Activated CD4-positive, alpha-beta T cell treated with anti-CD3 and anti-CD28 coated beads, Interleukin-2, amount 10 ng/mL, durations not matched to agents 7 days and 5 days (primary cell): ENCODE measurements at places on chromosomes 4 and X.

- no peak for DNase-seq
Measured at GRCh38 chr4:5552451-5552850, 155.9 kb downstream of the EVC2 start.

DNA sequence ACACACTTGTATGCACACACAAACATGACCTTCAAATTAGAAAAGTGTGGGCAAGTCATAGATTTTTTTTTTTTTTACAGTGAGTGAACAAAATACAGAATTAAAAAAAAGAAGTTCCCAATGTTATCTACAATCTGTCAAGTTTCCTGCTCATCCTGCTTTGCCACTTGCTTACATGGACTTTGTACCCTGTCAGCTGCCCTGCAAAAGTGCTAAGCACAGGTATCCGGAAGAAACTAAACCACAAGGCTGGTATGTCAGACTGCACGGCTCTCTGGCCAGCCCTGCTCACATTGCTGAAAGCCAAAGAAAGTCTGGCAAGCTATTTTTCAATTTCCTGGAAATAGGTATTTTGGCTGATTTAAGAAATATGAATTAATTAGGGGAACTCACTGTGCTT lies 38.9 kb upstream of the BCLAF3 start:
- DNase-seq = no peak

- DNase-seq = no peak
Measured at GRCh38 chrX:15790769-15791290, 546 bp downstream of the ZRSR2 start.

DNA sequence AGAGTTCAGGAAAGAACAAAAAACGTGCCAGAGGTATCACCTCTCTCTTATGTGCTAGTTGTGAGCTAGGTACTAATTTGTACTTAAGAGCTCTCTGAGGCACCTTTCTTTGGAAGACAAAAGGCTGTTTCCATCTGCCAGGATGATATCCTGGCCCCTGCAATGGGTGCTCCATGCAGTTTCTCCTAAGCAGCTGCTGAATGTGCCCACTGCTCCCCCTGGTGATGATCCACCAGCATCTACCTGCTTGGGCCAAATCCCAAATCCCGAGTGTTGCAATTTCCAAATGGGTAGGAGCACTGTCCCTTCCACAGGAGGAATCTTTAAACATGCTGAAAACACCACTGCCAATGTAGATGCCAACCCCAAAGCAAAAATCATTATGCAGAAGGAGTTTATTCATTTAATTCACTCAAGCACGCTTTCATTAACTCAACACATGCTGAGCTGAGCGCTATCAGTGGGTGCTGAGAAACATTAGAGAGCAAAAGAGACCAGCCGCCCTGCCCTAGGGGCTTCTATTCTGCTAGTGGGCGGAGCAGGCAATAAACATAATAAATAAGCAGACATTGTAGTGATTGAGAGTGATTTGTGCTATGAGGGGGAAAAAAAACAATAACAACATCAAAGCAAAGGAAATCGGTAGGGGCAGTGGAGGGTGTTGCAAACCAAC lies 69.6 kb upstream of the C4orf50 start:
- DNase-seq = no peak

DNA sequence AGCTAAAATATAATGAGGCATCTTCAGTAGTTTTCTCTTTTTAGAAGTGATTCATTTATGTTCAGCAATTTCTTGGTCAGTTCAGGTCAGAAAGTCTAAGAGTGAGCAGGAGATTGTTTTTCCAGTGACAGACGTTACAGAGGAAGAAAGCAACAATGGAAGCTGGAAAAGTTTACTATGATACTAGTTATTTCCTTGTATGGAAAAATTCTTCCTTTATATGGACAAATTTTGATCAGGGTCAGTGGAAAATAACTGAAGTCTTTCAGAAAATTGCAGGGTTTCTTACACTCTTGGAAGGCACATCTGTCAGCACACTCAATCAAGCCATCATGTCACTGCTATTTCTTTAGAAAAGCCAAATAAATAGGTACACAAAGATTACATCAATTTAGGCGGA lies 1120.7 kb downstream of the FAT4 start:
- no peak for DNase-seq

DNA sequence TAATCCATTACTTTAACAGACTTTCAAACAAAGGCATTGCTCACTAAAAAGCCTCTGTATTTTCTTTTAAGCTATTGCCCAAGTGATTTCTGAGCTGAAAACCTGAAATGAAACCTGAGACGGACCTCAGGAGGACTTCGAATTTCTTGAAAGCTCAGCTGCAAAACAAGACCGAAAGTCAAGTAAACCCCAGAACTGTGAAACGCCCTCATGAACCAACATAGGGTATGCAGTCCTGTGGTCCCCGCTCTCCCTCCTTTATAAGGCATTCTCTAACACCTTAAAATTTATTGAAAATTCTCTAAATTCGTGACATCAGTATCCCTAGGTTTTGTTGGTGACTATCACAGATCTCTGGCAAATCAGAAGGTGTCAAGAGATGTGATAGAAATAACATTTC lies 91.8 kb downstream of the SHISA3 start:
- DNase-seq = no peak

DNA sequence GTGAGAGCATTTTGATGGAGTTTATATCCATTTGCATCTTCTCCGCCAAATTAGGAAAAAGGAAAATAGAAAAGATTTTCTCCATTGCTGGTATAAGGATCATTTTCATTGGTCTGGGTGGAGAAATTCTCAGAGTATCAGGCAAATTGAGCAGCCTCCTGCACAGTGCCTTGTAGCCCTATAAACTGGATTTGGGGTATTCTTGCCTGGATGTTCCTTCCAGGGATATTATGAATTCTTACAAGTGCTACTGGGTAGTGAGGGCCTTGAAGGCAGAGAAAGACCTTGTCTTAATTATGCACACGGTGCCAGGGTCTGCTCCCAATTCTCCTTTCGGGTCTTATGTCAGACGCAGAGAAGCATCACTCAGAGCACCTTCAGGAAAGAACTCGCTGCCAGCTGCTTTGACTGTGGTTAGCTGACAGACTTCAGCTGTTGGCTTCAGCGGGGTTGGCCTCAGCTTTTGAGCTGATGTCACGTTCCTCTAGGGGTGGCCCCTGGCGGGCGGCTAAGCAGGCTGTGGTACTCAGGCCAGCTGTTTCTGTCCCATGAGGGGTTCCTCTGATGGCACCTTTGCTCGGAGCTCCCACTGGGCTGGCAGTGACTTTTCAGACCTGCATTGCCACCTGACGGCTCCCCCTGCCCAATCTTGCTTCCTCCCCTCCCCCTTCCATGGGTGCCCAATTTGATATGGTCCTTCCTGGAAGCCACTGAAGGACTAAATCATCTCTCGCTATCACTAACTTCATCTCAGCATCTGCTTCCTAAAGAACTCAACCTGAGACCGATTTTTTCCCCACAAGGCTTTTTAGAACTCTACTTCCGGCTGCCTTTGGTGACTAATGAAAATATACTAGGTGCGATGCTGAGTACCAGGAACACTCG lies 519.5 kb downstream of the BCOR start:
- peak; percentile 29 for DNase-seq

- DNase-seq = no peak
Measured at GRCh38 chr4:14743601-14744000, 258.7 kb upstream of the CPEB2 start.

DNA sequence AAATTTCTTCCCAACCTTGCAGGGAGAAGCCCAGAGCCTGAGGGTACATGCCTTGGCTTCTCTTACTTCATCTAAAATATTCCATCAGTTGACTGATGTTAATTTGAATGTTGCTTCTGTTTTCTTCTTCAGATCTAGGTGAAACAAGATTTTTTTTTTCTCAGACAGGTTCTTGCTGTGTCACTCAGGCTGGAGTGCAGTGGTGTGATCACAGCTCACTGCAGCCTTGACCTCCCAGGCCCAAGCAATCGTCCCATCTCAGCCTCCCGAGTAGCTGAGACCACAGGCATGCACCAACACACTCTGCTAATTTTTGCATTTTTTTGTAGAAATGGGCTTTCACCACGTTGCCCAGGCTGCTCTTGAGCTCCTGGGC lies 62.1 kb upstream of the KLF3 start:
- no peak for DNase-seq

DNA sequence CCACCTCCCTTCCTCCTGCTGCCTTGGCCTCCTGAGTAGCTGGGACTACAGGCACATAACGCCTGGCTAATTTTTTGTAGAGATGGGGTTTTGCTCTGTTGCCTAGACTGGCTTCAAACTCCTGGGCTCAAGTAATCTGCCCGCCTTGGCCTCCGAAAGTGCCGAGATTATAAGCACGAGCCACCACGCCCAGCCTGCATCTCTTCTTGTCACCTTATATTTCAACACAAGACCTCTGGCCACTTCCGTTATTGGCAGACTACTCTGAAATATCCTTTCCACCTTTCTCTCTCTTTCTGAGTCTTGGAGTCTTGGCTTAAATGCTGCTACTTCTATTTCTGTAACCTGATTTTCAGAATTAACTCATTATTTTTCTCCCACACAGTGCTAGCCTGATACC lies 5.6 kb downstream of the KIAA0232 start:
- DNase-seq = no peak

DNA sequence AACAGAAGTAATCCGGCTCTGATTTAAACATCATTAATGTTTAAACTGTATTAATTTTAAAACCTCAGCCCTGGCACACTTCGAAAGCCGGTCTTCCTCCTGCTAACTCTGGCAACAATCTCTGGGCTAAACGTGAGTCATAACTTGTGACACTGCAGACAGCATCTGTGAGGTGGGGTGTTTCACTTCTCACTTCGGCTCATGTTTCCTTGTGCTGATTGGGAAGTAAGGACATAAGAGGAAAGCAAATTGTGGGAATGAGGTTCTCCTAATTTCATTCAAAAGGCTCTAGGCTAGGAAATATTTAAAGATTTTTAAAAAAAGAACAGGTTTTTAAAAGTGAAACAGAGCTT lies 139.9 kb upstream of the USP9X start:
- no peak for DNase-seq
